ENCODE measurements at places on chromosomes 6 and 20.

- no peak for DNase-seq
Observed at GRCh38 chr20:37229357-37229756, 32.3 kb downstream of the GHRH start.

DNA sequence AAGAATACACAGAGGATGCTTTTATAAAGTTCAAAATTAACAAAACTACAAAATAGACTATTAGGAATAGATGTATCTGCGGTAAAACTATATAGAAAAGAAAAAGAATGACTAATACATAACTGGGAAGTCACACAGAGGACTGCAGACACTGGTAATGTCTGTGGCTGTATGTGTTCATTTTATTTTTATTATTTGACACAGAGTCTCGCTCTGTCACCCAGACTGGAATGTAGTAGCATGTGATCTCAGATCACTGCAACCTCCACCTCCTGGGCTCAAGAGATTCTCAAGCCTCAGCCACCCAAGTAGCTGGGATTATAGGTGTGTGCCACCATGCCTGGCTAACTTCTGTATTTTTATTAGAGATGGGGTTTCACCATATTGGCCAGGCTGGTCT is 38.9 kb downstream of the ESF1 start:
- no peak for DNase-seq

GRCh38 chr6:132247381-132248159 is 153.7 kb downstream of the MOXD1 start:
- no peak for DNase-seq

DNA sequence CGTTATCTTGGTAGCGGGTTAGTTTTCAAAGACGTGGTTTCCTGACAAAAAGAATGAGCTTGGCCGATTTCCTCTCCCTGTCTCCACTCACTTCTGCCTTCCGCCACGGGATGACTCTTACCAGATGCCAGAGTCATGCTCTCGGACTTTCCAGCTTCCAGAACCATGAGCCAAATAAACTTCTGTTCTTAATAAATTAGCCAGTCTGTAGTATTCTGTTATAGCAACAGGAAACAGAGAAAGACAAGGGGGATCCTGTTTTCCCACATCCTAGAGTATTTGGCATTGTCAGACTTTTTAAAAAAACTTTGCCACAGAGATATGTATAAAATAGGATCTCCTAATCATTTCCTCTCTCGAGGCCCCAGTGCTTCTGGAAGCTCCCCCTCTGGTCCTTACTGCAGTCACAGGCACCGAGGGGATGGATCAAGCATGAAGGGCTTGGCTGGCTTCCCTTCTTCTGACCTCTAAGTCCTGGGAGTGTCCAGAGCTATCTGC is 84.9 kb upstream of the NAA20 start:
- DNase-seq: no peak

DNA sequence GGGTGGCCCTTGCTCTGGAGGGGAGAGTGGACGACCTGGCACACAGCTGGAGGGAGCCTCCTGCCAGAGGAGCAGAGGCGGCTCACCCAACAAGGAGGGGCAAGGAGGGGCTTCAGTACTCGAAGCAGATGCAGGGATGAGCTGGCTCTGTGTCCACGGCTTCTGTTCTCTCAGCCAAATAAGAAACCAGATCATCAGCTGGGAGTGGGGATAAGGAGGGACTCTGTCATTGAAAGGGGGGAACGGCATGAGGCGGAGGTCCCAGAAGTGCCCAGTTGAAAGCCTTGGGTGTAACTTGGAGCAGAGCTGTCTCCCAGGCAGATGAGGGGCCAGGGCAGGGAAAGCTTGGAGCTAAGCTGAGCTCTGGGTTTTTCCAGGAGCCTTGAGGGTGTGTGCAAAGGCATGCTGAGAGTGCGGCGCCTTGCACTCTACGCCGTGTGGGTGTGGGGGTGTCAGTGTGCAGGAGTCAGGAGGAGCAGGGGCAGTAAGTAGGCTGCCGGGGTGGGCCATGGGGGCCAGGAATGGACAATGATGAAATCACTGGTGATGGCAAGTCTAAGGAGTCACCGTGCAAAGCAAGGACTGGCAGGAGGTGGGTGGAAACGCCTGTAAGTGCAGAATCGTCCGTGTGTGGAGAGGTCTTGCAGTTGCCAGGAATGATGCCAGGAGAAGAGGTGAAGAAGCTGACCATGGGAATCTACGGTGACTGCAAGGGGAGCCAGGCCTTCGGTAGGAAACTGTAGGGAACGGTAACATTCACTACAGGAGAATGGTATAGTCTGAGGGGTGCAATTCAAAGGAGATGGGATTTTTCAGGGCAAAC is 85.4 kb upstream of the FOXQ1 start:
- DNase-seq: no peak

DNA sequence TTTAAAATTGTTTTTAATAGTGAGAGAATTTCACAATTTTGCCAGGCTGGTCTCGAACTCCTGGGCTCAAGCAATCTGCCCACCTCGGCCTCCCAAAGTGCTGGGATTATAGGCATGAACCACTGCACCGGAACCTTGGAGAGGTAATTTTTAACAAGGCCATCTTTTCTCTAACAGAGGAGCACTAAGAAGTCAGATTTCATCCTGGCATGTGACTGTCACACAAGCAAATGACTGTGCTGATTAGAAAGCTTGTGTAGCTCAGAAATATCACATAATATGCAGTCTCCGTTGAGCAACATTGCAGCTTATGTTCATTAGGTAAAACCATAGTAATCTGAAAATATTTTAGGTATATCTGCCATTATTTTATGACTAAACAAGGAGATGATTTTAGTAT is 156.0 kb downstream of the CCDC170 start:
- no peak for DNase-seq

DNA sequence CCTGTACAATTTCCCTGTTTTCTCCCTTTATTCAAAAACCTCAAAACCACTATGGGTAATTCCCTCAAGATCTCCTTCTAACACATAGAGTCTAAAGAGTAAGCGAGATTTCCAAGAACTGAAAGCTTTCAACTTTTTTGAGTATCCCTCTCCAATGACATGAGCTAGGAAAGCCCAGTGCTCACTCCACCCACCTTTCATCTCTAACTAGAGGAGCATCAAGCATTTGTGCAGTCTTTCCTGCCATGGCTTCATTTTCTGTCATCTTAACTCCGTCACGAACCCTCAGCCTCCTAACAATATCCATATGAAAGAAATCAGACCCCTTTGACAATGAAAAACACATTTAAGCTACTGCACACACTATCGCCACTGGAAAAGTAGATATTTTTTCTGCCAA is 91.9 kb upstream of the SUPT3H start:
- DNase-seq: no peak

DNA sequence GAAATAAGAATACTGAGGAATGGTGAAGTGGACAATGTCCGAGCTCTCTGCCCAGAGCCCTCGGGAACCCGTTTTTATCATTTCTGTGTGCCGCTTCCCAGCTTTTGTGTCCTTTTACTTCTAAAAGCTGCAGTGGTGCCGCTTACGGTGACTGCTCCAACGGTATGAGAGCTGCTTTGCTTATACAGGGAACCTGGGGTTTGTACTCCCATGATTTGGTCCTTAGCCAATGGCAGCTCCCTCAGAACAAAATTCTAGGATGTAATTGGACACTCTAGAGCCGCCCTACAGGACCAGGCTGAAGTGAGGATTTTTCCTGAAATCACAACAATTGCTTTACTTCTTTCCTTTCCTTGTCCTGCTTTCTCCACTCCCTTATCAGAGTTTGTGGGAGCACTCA is 24.2 kb upstream of the PCSK2 start:
- DNase-seq: no peak

All from NCI-H82 (cell line).